ENCODE measurements at places on chromosomes 4 and X.

DNA sequence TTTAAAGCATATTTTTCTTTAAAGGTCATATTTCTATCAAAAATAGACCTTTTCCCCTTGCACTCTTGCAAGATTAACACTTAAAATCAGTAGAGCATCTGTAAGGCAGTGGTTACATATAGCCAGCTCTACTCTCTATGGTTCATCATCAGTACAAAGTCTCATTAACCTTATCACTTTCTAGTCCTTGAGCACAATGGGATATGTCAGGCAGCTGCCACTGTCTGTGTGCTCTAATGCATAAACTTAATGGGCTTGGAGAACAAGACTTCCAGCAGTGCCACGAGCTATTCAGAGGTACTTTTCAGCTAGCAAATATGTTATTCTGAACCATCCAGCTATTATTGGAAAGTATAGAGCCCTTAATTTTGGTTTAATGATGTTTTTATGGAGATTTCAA is 393.7 kb downstream of the GASK1B start:
- DNase-seq: no peak

GRCh38 chr4:8525383-8526120 is 54.6 kb upstream of the GPR78 start:
- DNase-seq: no peak

- DNase-seq: no peak
Measured at GRCh38 chr4:176360446-176360845, 40.7 kb downstream of the SPCS3 start.

DNA sequence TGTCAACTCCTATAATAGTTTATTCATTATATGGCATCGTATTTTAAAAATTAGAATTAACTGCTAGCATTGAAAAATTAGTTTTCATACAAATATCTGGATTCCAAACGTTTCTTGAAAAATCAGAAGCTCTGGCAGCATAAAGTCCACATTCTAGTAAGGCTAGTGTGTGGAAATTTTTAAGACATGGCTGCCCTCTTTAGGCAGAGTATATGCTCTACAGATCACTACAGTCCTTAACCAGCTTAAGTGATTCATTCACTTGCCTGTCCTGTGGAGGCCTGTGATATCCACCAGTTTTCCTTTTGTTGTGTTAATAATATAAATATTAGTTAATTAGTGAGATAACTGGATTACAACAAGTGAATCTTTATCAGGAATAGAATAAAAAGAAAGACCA is 287.2 kb downstream of the OPHN1 start:
- DNase-seq: no peak

GRCh38 chr4:7073526-7074390 is 5.9 kb upstream of the GRPEL1 start:
- peak; percentile 26 for DNase-seq

- no peak for DNase-seq
Measured at GRCh38 chrX:121949041-121949760, 901.8 kb downstream of the GLUD2 start.

- DNase-seq: no peak
Measured at GRCh38 chrX:96126182-96126581, 558.5 kb upstream of the DIAPH2 start.

DNA sequence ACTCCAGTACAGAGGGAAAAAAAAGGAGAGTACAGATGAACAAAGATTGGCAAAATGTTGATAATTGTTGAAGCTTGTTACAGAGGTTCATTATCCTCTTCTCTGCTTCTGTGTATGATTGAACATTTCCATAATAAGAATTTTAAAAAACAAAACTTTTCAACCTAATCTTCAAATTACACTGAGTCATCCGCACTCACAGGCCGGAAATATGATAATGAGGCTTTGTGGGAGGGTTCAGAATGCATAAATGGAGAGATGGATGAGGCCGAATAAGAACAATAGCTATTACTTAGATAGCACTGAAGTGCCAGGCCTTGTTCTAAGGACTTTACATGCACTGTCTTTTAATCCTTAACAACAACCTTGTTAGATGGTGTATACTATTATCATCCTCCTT is 4.6 kb upstream of the ERCC6L start:
- DNase-seq: no peak

DNA sequence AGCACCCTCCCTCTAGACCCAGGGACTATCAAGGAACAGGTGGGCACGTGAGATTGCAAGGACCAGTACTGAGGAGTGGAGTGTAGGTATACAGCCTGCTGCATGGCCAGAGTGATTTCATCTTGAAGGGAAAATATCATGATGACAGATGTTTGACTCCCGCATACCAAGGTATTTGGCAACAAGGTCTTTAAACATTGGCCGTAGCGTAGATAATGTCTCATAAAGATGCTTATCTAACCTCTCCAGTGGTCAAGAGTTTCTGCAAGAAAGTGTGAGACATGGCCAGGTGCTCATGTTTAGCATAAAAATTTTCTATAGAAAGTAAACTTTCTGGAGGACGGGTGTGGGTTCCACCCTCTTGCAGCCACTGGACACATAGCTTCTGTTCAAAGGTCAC is 18.7 kb upstream of the ZNF630 start:
- no peak for DNase-seq

DNA sequence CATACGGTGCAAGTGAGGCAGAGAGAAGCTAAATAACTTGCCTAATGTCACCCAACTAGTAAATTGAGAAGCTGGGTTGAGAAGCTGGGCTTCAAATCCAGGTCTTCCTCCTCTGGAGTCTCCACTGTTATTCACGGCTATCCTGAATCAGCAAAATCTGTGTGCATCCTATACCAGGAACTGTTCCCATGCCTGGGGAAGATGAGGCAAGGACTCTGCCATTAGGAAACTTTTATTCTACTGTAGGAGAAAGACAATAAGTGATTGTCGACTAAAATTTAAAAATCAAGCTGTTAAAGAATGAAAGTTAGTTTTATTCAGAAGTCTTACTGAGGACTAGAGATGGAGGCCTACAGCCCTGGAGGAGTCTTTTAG is 872 bp upstream of the TEC start:
- no peak for DNase-seq

DNA sequence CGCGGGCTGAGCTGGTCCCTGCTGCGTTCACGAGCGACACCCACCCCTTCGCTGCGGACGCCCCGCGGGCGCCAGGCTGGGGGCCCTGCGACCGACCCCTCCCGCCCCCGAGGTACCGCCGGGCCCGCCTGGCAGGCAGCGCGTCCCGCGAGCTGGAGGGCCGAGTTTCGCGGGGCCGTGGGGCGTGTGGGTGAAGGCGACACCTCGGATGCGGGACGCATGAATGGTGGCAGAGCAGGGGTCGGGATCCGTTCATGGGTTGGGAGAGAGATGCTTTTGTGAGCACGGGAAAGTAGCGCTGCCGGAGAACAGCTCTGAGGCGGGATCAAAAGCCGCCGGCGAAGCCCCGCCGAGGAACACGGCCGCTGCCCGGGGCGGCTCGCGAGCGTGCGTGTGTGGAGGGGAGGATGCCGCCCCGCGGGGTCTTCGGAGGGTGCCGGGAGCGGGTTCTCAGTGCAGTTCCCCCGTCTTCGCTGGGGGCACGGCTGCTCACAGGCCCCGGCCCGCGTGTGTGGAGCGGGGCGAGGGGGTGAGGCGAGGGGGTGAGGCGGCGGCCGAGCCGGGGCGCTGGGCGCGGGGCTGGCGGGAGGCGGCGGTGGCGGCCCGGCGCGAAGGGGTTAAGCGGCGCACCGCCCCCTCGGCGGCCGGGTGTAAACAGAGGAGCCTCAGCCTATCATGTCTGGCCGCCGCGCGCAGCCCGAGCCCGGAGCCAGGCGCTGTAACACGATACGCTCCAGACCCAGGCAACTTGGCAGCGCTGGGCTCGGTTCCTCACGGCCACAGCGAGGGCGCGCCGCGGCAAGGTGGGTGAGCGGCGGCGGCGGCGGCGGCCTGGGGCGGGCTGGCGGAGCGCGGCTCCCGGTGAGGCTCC is 205.3 kb downstream of the TENM3 start:
- peak; percentile 85 for DNase-seq

GRCh38 chr4:156775813-156776212 is 195.8 kb downstream of the PDGFC start:
- DNase-seq: no peak

DNA sequence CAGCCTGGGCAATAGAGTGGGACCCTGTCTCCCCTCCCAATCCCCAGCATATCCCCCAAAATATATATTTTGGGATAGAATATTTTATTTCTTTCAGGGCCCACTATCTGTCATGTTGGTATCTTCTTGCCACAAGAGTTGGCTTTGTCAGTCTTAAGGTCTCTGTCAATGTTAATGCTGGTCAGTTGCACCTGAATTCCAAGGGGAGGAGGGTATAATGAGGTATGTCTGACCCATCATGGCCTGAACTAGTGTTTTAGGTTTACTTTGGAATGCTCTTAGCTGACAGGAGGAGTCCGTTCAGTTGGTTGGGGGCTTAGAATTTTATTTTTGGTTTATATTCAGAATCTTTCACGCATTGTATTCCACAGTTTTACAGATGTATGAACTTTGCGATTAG is 6.2 kb upstream of the RPS3A start:
- no peak for DNase-seq

DNA sequence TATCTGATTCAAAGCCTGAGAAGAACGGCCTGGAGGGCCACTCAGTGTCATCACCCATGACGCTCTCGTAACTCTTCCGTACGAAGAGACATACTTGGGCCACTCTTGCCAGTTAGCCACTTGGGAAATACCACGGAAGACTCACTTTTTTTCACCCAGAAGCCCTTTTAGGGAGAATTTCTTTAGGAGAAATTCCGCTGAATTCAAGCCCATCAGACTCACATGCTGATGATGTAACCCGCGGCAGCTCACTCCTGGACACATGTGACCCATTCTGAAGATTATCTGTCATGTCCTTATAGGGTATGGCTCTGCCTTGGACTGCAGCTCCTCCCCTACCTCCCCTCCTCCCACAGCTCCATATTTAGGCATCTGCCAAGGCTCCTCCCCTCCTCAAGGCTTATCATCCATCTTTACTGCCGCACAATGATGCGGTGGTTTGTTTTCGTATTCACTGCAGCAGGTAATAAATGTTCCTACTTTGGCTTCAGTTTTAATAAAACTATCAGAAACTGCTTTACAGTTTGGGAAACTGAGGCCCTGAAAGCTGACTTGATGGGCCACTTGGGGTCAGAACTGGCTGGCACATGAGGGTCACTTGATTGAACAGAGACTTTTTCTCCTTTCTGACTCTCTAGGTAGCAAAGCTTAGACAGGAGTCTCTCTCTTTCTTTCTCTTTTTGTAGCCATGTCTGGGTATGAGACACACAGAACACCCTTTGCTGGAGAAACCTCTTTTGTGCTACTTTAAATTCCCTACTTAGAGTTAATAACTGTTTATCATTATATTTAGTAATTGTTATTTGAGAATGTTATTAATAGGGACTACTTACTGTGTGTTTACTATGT is 42.1 kb downstream of the RHOH start:
- peak; percentile 39 for DNase-seq

- DNase-seq: peak; percentile 22
Measured at GRCh38 chr4:150010525-150011126, 67.6 kb upstream of the DCLK2 start.

DNA sequence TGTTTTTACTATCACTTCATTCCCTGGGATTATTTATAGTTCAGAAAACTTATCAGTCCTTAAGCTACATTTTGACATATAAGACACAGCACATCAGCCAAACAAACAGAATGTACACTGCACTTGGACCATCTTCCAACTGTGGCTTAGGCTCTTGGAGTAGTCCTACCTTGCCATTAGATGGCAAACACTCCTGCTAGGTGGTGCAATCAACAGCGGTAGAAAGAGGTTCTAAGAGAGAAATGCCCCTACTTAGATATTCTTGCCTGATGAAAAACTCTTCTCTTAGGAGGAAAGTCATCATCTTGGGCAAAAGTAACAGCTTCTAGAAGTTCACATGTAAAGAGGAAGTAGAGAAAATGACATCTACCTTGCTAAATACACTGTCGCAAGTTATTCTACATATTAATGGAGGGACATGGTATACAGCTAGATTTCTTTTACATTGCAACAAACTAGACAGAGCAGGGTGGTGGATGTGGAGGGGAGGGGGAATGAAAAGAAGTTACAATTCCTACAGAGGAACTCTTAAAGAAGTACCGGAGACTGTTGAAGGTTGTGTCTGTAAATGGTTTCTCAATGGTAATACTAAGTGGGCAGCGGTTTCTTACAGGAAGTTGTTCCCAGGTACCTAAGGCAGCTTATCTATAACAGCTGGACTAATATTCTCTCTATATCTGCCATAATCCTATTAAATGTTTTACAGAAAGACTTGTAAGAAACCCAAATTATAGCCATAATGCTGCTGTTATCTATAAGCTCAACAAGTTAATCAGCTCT is 8.1 kb upstream of the STPG2 start:
- DNase-seq: no peak

DNA sequence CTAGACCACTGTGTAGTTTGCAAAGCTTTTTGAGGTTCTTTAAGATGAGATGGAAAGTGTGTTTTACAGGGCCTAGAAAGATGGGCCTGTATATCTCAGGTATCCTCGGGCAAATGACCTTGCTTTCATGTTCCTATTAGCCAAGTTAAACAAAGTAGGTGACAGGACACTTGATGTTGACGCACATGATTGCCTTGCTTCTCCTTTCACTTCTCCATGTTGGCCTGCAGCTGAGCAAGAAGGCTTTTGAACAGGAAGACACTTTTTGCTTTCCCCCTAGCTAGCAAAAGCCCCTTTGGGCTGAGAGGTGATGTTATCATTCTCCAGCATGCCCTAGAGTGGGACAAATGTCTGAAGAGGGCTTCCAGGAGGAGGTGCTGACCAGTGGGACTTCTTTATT is 202.1 kb downstream of the GPC3 start:
- DNase-seq: no peak

DNA sequence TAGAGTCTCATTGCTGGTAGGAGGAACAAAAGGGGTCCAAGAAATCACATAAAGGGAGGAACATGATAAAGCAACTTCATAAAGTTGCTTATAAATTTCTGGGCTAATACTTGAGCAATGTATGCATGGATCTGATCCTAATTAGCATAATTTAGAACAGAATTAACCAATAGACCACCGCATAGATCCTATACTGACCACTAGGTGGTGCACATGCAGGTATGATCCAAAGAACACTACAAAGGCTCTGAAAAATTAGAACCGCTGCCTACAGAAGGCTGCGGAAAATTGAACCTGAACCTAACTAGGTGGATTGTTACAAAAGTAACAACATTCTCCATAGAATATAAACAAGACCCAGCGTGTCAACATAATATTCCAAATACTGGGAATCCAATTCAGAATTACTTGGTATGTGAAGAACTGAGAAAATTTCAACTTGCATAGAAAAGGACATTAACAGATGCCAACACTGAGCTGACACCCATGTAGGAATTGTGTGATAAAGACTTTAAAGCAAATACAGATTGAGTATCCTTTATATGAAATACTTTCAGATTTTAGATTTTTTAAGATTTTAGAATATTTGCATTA is 23.3 kb downstream of the BRCC3 start:
- DNase-seq: peak; percentile 23

DNA sequence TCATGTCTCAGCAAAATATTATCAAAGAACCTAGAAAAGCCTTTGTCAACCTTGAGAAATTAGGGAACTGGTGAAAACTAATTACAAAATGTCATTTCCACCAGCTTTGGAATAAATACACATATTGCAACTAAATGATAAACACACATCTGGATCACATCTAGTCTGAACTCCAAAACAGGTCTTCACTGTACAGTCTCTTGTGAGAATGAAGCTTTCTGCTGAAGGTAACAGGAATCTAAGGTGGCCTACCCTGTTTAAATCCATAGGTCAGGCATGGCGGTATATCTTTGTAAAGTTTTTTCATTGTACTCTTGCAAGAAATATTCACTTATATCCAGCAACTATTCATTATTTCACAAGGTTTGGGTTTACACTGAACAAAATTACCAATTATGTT is 1.7 kb downstream of the SH3D19 start:
- DNase-seq: no peak

Measured in NCI-H2029 (cell line).